ENCODE measurements at places on chromosomes 7 and 10.

- DNase-seq = no peak
Observed at GRCh38 chr10:82924711-82925110, 1049.7 kb downstream of the NRG3 start.

- no peak for DNase-seq
Observed at GRCh38 chr10:3475367-3475766, 302.8 kb upstream of the PITRM1 start.

DNA sequence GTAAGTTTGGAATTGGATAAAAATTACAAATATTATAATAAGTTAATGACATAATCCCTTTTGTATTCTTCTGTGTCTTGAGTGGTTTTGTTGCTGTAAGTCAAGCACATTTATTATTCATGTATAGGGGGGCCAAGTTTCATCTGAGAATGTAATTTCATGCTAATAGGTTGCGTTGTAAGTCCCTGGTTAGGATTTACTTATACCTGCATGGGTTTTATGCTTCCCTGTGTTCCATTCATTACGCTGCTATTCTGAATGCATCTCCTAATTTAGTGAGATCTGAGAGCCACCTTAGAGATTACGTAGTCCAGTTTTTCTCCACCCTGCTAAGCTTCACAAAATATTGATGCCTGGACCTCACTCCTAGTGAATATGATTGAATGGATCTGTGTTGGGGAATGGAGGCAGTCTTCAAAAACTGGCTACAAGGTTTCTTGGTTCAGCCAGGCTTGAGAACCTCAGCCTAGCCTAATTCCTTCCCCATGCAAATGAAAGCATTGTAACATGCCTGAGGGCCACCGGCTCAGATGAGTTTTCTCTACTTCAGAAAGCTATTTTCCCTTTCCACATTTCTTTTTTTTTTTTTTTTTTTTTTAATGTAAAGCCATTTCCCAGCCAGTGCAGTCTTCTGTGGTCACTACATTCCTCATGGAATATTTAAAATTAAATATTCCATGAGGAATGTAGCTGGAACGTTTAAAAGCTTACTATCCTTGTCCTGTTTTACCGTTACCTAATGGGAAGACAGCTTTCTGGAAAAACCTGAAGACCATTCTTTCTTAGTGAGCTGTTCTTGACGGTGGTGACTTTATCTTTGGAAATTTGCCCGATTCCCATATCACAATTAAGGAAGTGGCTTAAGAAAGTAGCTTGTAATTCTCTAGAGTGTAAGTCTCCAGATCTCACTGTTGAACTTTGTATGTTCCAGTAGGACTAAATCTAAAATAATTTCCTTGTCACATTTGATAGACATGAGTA lies 16.0 kb downstream of the PAPSS2 start:
- no peak for DNase-seq

GRCh38 chr10:124003070-124003419 lies 90.4 kb downstream of the CHST15 start:
- no peak for DNase-seq

DNA sequence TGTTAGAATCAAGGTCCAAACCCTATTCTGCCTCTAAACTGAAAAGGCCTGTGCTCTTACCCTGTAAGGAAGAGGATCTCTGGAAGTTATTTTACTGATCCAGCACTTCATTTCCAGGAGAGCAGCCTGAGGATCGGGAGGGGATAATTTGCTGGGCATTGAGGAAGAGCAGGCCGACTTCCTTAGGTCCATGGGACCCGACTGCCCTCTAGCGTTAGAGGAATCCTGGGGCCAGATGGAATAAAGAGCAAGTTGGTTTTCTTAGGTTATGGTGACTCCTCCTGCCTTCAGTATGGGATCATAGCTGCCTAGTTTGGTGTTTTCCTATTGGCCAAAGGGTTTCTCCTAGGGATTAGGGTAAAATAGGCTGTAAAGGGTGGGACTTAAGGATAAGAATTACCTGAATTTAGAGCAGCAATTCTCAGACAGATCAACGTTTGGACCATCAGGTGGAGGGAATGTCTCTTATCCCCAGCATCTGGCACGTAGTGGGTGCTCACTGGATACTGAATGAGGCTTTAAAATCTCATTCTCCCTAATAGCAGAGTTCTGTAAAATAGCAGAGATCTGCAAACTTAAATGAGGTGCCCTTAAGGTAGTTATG lies 40.0 kb upstream of the SORBS1 start:
- DNase-seq = peak; percentile 27

- no peak for DNase-seq
Observed at GRCh38 chr10:80500572-80501380, 36.9 kb upstream of the SH2D4B start.

GRCh38 chr10:60846173-60846572 lies 67.9 kb downstream of the CDK1 start:
- no peak for DNase-seq

GRCh38 chr7:132352800-132353199 lies 223.5 kb downstream of the PLXNA4 start:
- no peak for DNase-seq

DNA sequence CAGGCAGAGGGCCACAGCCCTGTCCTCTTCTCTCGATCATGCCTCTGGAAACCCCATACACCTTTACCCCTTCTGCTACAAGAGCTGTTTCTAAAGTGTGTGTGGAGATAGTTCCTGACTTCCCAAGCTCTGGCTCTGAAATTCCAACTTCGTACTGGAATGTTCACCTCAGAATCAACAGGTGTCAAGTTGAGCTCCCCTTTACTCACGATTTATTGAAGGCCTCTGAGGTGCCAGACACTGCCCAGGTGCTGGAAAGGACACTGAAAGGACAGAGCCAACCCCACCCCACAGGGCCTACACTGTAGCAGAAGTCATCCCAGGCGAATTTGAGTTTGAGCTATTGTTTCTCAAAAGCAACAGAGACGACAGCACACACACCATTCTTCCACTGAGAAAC lies 209.9 kb upstream of the FRMD4A start:
- no peak for DNase-seq

GRCh38 chr7:16984375-16984774 lies 102.6 kb upstream of the AGR3 start:
- no peak for DNase-seq

- no peak for DNase-seq
Observed at GRCh38 chr7:73899731-73900142, 38.8 kb downstream of the TMEM270 start.

DNA sequence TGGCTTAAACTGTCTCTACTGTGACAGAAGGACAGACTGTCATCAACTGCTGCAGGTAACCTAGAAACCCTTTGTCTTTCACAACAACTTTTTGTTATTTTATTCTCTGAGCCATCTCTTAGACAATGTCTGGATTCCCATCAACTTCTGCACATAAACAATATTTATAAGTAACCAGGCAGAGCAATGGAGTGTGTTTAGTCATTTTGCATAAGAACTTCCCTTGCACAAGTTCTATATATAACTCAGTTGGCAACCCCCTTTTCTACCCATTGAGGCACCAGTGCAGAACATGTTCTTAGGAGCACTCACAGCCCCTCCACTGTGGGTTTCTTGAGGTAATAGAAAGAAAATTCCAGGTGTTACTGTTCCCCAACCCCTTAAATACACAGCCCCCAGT lies 65.0 kb upstream of the IL6 start:
- DNase-seq = no peak

DNA sequence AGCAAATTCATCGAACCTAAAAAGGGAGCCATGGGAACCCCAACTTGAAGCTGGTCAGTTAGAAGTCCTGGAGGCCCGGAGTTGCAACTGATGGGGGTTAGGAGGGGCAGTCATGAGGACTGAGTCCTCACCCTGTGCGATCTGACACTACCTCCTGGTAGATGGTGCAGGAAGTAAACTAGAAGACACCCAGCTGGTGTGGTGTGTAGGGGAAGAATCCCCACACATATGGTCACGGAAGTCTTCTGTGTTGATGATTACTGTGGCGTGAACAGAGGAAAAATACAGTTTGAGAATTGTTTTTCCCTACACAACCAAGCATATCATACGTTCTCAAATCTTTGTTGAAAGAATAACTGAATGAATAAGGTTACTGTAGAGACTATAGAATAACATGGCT lies 164.6 kb upstream of the KCTD7 start:
- DNase-seq = no peak

GRCh38 chr10:78864761-78865537 lies 203.8 kb upstream of the ZMIZ1 start:
- no peak for DNase-seq

DNA sequence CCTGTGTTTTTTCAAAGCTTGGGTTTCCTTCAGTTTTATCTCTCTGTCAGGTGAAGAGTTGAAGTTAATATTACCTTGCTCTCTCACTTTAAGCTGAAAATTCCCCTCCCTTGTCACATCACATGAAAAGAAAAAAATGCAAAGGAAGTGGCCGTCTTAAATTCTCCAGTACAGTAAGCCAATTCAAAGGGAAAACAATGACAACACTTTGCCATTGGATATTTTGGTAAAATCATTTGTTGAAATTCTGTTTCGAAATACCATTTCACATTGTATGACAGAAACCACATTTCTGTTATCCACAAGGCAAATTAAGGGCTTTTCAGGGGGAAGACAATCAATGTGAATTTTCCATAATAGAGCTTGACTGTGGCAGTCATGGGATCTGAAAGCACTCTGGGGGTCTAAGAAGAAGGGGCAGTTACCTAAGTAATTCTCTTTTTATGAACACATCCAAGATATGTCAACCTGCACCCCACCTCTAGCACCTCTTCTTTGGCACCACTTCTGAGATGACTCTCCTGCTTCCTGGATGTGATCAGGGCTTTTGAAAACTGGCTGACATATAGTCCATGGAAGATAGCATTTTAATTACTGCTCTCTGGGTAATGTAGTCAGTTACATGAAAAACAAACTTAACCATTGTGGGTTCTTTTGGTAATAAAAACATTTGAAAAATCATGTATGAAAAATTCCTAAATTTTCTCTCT lies 63.8 kb downstream of the ENTPD1 start:
- DNase-seq = no peak

- no peak for DNase-seq
Observed at GRCh38 chr10:60943316-60944057, 498 bp downstream of the RHOBTB1 start.

- no peak for DNase-seq
Observed at GRCh38 chr10:34742456-34742855, 72.6 kb downstream of the PARD3 start.

- no peak for DNase-seq
Observed at GRCh38 chr10:24147321-24147720, 61.6 kb upstream of the KIAA1217 start.

- no peak for DNase-seq
Observed at GRCh38 chr10:62852961-62853702, 37.0 kb upstream of the EGR2 start.

- DNase-seq = no peak
Observed at GRCh38 chr10:101783736-101784118, 481 bp upstream of the NPM3 start.

GRCh38 chr7:18290223-18290622 lies 205.3 kb upstream of the HDAC9 start:
- DNase-seq = no peak

DNA sequence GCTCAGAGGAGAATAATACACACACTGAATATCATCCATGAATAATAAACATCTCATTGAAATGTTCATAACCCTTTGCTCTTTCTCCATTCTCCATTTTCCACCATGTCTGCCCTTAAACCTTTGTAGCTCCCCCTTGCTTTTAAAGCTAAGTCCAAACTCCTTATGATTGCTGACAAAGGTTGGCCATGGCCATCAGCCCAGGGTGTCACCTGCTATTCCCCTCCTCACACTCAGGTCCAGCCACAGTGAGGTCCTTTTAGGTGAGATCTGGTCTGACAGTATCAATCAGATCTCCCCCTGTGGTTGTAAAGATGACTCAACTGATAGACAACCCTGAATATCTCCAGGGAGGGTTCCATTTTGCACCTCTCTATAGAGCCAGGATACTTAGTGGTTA lies 181.5 kb upstream of the PDE1C start:
- DNase-seq = no peak

DNA sequence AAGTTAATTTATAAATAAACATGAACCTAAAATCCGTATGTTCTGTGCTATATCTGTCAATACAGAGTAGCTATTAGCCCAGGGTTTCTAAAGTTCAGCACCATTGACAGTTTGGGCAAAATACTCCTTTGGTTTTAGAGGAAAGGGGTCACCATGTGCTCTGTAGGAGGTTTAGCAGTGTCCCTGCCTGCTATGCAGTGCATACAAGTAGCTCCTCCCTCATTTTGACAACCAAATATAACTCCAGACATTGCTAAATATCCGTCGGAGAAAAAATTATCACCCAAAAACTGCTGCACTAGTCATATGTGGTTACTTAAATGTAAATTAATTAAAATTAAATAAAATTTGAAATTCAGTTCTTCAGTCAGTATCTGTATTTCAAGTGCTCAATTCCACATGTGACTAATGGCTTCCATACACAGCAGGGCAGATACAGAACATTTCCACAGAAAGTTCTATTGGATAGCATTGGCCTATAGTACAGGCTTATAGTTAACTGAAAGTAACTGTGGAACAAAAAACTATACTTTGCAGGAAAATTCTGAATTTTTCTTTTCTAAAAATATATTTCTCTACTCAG lies 6.4 kb downstream of the UPF2 start:
- DNase-seq = no peak

DNA sequence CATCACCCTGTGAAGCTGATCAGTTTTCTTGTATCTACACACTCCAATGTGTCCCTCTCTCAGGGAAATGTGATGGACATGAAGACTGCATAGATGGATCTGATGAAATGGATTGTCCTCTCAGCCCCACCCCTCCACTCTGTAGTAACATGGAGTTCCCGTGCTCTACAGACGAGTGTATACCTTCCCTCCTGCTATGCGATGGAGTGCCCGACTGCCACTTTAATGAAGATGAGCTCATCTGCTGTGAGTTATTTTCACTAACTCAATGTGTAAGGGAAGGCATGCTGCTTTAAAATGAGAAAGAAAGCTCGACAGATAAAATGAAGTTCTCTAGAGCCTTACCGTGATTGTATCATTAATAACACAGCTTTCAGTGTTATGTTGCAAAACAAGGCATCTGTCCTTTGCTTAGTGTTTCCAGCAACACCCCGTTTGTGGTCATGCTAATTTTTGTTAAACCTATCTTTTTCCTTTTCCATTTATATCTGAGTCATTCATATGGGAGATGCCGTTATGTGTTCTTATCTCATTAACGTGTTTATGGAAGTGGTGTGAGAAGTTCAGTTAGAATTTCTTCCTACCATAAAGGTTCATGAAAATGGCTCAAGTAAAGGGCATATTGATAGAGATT lies 220.9 kb upstream of the PLXDC2 start:
- no peak for DNase-seq

DNA sequence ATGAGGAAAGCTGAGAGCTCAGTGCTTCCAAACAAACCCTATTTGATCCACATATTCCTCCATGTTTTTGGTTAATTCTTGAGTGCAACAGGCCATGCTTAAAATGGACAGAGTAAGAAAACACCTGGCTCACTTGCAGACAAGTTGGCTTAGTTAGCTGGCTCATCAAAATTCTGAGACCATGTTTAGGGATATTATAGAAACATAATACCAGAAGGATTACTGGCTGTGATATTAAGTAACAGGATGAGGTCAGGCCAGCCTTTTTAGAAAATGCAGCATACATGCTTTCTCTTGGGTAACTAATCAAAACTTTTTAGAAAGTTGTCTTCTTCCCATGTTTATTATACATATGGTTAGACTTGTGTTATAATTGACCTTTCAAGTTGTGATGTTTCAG lies 867.2 kb upstream of the LRRTM3 start:
- no peak for DNase-seq

- DNase-seq = no peak
Observed at GRCh38 chr7:152127229-152127628, 101.8 kb downstream of the GALNT11 start.

- no peak for DNase-seq
Observed at GRCh38 chr7:16357474-16357873, 63.9 kb downstream of the CRPPA start.

GRCh38 chr7:30448461-30449189 lies 30.0 kb downstream of the NOD1 start:
- DNase-seq = no peak
